ENCODE measurements at places on chromosomes 4 and X.

DNA sequence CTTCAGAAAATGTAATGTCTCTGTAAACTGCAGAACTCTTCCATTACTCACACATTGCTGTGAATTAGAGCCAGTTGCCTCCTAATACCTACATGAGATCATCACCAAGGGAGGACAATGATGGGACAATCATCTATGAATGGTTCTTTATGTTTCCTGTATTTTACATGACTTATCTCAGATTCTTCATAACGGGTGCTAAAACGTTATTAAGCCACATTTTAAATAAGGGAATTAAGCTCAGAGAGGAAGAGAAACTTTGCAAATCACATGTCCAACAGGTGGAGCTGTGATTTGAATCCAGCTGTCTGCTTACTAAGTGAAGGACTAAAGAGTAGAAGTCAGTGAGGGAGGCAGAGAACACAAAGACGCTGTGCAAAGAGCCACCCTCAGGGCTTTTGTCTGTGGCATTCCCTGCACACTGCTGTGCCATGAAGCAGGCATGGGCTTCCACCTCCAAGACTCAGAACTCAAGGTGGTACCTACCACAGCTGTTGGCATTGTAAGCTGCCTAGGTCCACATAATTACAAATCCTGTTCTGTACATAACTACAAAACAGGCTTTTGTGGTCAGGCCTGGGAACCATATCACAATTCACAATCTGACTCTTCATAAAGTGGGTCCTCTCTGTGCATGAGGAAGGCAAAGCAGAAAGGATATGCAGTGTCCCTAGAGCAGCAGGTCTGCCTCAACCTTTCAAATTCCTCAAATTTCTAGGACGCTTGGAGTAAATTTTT is 12.8 kb downstream of the TBC1D9 start:
- no peak for DNase-seq

- DNase-seq, result peak; percentile 36
Measured at GRCh38 chrX:110852180-110852579, 56.6 kb upstream of the CHRDL1 start.

GRCh38 chr4:40991908-40992307 is 222.4 kb downstream of the APBB2 start:
- no peak for DNase-seq

GRCh38 chrX:97471071-97471470 is 587.4 kb downstream of the RPA4 start:
- DNase-seq, result peak; percentile 11

- DNase-seq, result no peak
Measured at GRCh38 chrX:40864972-40865371, 129.6 kb upstream of the MED14 start.

DNA sequence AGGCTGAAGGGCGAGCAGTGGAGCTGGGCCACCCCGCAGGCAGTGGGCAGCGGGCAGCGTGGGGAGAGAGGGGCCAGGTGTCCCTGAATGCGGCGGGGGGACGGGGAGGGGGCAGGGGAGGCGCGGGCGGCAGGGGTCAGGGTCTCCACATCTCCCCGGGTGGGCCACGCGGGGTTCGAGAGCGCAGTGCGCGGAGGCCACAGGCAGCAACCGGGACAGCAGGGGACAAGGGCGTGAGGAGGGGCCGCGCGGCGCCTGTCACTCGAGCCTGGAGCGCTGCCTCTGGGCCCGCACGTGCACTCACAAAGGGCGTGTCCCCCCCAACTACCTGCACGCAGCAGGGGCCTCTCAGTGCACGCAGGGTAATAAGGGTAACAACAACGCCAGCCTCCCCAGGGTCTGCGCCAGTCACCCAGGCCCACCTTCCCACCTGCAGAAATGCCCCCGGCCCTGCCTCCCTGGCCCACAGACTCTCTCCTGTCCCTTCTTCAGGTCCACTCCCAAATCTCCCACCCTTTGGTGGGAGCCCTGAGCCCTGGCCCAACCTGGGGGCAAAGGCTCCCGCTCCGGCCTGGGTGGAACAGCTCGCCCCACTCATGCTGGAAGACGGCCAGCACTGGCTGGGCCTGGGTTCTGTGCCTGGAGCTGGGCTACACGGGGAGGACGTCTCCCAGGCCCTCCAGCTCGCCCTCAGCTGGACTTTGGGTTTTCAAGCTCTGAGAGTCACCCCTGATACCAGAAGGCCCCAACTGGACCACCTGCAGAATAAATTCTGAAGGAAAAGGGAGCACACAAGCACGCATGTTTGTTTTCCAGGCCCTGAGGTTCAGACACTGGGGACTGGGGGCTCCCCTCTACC is 53.2 kb downstream of the ZFYVE28 start:
- DNase-seq, result no peak

- no peak for DNase-seq
Measured at GRCh38 chrX:95332530-95332929, 1352.1 kb upstream of the DIAPH2 start.

DNA sequence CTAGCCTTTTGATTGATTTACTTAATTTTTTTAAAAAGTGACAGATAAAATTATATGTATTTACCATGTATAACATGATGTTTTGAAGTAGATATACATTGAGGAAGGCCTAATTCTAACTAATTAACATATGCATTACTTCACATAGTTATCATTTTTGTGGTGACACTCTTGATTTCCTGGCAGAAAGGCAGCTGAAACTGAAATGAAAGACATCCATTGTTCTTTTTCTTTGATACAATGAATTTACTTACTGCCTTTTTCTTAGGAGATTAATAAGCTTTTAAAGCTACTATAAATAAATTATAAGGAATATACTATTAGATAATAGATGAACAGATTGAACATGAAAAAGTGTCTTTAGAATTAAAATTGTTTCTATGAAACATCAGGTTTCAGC is 26.7 kb downstream of the ANKRD50 start:
- no peak for DNase-seq

GRCh38 chr4:78645853-78646757 is 94.5 kb downstream of the ANXA3 start:
- DNase-seq, result no peak

DNA sequence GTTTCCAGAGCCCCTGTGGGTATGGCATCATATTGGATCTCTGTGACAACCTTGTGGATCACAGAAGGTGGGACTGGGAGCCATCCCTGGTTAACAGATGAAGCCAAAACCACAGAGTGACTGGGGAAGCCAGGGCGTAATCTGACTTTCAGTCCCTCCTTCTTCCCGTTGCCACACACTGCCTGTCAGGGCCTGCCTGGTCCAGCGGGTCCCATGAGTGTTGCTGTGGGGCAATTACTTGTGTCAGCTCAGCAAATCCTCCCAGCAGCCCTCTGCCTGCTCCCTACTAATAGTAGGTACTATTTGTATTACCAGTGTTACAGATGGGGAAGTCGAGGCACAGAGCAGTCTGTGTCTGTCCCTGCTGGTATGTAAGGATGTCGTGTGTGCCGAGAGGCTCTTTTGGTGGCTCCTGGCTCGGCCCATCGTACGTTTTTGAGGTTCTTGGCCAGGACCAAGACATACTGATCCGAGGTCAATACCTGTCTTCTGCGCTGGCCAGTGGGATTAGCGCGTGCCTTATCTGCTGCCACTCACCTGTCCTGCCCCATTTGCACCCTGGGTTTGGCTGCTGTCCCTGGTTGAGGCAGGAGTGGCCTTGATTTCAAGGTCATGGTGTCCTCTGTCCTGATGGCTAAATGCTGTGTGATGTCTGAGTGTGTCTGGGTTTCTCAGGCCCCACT is 5.7 kb downstream of the NSG1 start:
- no peak for DNase-seq

DNA sequence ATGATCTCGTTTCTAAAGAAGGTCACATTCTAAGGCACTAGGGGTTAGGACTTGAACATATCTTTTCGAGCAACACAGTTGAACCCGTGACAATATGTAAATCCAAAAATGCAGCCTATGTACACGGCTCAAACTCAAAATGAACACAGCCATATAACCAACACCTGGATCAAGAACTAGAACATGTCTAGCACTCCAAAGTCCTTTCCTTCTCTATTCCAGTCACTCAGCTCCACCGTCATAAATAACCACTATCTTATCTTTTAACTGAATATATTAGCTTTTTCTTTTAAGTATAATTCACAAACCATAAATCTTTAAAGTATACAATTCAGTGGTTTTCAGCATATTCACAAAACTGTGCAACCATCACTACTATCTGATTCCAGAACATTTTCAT is 19.4 kb upstream of the RELL1 start:
- no peak for DNase-seq

- no peak for DNase-seq
Measured at GRCh38 chrX:114800719-114801118, 216.7 kb downstream of the IL13RA2 start.

Measured in activated CD4-positive, alpha-beta T cell treated with anti-CD3 and anti-CD28 coated beads, Interleukin-2, amount 50 U/mL, for 16 hours (primary cell).